AG09319 (cell line): ENCODE measurements at places on chromosomes 7 and 10.

GRCh38 chr7:55983537-55983936 lies 19.2 kb downstream of the NIPSNAP2 start:
- DNase-seq = no peak

GRCh38 chr7:48414011-48414732 lies 242.9 kb downstream of the ABCA13 start:
- no peak for DNase-seq

GRCh38 chr7:24922099-24922773 lies 57.7 kb downstream of the OSBPL3 start:
- DNase-seq = peak; percentile 41

GRCh38 chr10:99285881-99286280 lies 43.3 kb upstream of the CNNM1 start:
- no peak for DNase-seq

- DNase-seq = no peak
These were observed 920.5 kb downstream of the KCNMA1 start for GRCh38 chr10:76717141-76717540.

- DNase-seq = no peak
These were observed 80.7 kb downstream of the GCC1 start for GRCh38 chr7:127504715-127505114.

GRCh38 chr7:118429141-118429540 lies 204.6 kb downstream of the ANKRD7 start:
- DNase-seq = no peak

DNA sequence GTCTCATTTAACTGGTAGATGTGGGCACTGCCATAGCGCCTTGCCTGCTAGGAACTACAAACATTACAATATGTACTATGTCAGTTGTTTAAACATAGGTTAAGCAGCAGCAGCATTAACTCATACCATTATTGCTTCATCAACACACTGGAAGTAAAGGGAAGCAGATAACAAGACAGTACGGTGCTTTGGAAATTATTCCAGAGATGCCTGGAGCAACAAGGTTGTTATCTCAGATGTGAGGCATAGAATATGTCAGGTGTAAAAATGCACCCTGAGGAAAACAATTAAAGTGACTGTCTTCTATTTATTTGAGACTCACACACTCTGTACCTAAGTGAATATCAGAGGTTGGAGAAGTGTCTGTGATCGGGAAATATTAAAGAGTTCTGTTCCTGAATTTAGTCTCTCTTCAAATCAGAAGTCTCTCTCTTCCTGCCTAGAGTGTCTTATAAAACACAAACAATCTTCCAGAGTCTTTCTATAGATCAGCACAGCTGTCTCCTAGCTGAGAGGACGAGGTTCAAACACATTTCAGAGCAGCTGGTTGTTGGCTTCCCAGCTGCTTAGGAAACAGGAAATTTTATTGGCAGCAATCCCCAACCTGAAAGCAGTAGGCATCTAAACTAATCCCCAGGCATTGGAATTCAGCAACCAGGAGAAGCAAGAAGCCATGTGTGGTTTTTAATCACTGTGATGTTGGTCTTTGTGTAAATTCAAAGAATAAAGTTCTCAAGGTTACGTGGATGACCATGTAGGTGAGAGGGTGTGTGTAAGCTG lies 994.4 kb upstream of the LRRTM3 start:
- no peak for DNase-seq

DNA sequence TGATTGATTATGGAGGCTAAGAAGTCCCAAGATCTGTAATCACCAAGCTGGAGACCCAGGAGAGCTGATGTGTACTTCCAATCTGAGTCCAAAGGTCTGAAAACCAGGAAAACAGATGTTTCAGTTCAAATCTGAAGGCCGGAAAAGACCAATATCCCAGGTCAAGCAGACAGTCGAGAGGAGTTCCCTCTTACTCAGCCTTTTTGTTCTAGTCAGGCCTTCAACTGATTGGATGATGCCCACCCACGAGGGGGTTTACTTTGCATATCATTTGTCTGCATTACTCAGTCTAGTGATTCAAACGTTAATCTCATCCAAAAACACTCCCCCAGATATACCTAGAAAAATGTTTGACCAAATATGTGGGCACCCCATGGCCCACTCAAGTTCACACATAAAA lies 7.4 kb upstream of the ARID5B start:
- no peak for DNase-seq

DNA sequence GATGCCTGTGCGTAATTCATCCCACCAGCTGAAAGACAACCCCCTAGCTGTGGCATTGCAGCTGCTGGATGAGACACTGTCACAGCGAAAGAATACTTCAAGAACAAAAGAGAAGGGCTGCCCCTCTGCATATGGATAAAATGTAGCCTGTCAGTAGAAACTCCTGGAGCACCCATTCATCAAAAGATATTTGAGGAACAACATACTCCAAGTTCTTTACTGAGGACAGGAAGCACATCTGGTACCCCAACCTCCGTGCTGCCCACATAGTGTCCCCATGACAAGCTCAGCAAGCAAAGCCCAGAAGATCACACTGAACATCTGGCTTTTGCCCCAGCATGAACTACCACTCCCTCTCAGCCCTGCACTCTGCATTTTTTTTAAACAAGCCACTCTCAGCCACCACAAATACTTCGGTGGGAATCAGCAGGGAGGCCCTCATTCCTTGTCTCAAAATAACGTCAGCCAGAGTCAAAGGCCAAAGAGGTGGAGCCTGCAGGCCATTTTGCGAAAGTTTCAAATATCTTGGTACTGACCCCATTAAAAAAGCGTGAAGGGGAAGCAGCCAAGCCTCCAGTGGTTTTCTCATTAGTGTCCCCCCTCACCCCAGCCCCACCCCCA lies 1.7 kb downstream of the CREB3L2 start:
- DNase-seq = peak; percentile 90

DNA sequence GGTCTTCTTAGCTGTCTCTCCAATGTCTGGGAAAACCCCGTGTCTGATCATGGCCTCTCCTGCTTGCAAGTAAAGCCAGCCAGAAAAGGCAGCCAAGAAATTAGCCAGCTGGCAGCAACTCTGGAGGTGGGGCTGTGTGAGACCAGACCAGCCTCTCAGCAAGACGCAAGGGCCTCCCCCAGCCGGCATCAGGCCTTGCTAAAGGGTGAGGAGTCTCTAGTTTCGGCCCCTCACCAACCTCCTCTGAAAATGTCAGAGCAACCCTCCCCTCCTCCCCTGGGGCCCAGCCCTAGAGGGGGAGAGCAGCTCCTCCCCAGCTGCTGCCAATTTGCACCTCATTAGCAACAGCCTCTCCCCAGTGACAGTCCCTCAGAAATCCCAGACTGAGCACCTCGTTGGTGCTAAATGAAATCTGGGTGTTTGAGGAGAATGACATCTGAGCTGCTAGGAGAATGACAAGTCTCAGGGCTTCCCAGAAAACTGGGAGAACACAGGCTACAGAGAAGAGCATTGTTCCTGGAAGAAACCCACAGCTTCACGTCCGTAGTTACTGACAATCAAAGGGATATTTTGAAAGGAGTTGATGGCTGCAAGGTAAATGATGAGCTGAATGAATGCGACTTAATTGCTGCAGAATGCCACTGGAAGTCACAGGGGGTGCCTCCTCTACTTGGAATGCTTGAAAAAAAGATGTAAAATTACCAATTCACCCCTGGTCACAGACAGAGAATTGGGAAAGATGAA lies 25.9 kb downstream of the DGKI start:
- DNase-seq = peak; percentile 36

- DNase-seq = no peak
These were observed 716.2 kb downstream of the NXPH1 start for GRCh38 chr7:9149499-9150082.

DNA sequence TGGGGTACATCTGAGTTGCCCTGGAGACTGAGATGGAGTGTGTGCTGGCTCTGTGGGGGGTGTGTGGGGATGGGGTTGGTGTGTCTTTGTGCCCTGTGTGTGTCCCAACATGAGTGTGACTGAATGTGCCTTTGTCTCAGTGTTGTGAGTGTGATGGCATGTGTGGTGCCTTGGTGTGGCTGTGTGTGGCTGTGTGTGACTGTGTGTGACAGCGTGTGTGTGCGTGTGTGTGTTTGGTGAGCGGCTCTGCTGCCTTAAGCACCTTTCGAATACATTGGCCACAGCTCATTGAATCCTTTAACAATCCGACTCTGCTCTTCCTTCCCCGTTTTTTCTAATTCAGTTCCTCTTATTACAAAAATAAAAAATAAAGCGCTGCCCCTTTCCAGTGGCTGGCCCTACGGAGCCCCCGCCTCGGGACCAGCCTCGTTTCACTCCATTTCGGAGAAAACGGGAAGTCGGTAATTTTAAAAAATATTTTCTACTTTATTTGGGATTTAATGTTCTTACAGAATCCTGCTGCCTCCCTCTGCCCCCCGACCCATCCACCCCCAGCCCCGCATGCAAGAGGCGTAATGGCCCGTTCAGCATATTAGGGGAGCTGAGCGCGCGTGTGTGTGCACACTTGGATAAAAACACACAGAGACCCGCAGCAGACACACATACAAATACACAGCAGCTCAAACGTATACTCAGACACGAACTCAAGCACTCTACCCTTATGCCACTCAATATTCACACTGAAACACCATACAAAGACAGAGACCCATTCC lies 35.5 kb downstream of the HIF1AN start:
- DNase-seq = no peak

DNA sequence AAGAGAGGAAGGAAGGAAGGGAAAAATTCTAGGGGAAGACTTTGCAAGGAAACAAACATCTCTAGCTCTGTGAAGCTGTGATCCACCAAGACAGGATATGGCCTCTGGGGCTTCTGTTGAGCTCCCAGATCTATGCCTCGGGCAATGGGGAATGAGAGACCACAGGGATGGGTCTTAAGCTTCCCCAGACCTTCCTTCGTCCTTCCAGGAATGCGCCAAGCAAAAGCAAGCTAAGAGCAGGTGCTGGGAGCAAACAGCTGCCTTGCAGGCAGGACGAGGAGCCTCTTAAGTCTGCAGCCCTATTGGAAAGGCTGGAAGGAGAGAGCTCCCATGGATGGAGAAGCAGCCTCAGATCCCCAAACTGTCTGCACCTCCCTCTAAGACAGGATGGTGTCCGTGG lies 21.9 kb upstream of the ELN start:
- no peak for DNase-seq

- DNase-seq = no peak
These were observed 5.8 kb upstream of the KLF6 start for GRCh38 chr10:3790858-3791257.

DNA sequence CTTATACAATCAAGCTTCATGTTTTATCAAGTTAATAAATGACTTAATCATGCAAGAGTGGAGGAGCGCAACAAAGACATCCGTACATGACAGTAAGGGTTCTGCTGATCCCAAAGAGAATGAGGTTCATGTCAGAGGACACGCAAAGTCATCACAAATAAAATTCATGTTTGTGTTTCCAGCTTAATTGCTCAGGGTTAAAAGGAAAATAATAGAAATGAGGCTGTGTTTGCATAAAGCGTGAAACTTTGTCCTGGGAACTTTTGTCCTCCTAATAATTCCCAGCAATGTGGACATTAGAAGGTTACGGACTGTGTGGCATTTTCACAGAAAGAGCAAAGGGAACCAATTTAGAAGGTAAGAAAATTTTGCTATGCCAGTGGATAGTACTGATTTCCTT lies 237.3 kb downstream of the INHBA start:
- DNase-seq = no peak

DNA sequence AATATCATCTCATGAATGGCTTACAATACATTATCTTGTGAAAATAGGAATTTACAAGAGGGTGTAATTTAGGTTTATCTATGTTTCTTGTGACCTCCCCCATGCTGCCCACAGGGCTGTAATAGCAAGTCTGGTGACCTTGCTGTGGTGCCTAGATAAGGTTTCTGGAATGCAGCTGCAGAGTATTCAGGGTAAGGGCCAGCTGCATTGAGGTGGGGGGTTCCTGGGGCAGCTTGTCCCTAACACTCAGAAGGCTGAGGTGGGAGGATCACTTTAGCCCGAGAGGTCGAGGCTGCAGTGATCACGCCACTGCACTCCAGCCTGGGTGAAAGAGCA lies 5.3 kb upstream of the DHTKD1 start:
- no peak for DNase-seq

DNA sequence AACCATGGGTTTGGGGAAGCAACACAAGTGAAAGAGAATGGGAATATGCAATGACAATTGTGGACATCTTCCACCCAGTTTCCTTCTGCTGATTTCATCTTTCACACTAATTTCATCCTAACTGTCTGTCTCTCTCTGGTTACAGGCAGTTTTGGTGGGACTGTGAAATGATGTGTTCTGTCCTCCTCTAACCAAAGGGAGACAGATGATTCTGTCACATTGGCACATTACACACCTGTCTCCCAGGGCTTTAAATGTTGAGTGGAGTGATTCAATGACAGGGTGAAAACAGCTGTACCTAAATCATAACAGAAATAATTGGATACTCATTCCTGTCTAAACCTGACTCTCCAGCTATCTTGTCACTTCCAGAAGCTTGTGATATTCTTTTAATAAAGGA lies 60.0 kb downstream of the DGKB start:
- DNase-seq = no peak

GRCh38 chr10:122164023-122164601 lies 107.0 kb upstream of the BTBD16 start:
- no peak for DNase-seq

DNA sequence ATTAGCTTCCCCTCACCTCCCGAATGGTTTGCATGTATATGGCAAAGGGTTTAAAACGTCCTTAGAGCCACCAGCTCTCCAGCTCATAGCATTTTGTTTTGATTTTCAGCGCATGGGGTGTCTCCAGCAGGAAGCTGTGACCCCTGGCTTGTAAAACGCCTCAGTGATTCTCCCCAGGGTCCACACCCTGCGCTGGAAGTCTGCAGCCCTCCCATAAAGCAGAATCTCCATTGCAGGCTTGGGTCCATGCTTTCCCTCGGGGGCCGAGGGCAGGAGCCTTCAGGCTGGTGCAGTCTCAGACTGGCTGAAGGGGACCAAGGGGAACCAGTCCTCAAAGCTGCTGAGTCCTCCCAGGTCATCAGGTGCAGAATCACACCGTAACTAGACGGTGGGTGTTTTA lies 109.7 kb downstream of the VIPR2 start:
- no peak for DNase-seq
